ENCODE measurements at places on chromosomes 2 and 18.
A peak's percentile ranks its signal among the peaks of the same experiment; 100 is the strongest.

DNA sequence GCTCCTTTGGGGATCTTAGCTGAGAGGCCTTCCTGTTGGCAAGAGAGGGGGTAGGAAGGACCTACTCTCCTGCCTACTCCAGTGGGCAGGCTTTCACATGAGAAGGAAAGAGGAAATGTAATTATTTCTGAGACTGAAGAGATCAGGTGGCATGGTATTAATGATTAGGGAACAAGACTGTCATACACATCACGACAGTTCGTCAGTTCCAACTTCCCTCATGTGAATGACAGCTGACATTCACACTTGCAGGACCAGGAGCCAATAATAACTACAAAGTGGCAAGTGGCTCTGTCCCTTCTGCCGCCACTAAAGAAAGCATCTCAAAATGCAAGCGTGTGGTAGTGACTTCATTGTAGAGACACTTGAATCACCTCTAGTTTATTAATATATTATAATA lies 90.0 kb downstream of the ZCCHC2 start:
- peaks cover 8% of the 10 kb centered on the region for H3K4me1 ChIP-seq
- H3K27me3 ChIP-seq = peaks cover 42% of the 10 kb centered on the region
- no peak for DNase-seq
- no peak overlapping the region for H3K27ac ChIP-seq

GRCh38 chr2:240823449-240824336 lies 3.7 kb upstream of the KIF1A start:
- H3K27ac ChIP-seq = no peak overlapping the region
- peaks cover 72% of the 10 kb centered on the region for H3K27me3 ChIP-seq
- DNase-seq = no peak
- no peak overlapping the region for H3K4me3 ChIP-seq
- H3K36me3 ChIP-seq = no peaks in the 10 kb centered on the region
- H3K4me1 ChIP-seq = peaks cover 6% of the 10 kb centered on the region

DNA sequence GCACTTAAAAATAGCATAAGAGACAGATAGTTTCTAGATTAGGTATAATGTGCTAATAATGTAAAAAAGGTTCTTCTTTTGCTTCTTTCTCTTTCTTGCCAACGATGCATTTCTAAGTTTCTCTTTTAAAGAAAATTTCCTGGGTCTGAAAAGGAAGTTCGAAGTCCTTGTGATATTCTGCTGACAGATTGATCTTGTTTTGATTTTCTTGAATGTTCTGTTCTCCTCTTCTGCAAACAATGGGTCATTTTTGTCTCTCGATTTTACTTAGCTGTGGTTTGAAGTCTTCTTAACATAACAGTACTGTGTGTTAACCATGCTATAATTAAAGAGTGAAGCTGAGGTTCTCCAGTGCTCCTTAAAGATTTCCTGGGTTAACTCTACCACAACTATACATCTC lies 61.1 kb upstream of the ACYP2 start:
- H3K36me3 ChIP-seq = peaks cover 18% of the 10 kb centered on the region
- no peak overlapping the region for H3K4me3 ChIP-seq

DNA sequence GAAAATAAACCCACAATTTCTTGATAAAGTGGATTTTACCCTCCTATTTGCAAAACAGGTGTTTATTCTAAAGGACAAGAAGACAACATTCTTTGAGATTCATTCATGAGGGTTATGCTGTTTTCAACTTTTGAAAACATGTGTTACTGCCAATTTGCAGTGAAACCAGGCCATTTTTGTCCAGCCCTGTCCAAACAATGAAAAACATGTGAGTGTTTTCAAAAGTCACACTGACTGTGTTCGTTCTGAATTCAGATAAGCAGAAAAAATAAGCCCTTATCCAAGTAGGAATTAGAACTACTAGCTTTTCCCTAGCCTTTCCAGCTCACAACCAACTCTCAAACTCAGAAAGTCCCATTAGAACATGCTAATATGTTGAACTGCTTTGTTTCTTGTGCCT lies 148.1 kb upstream of the PID1 start:
- H3K4me1 ChIP-seq = no peaks in the 10 kb centered on the region
- no peak overlapping the region for H3K27ac ChIP-seq
- H3K27me3 ChIP-seq = no peaks in the 10 kb centered on the region
- H3K4me3 ChIP-seq = no peak overlapping the region
- DNase-seq = no peak

GRCh38 chr2:112821682-112822081 lies 14.9 kb downstream of the IL1B start:
- no peak overlapping the region for H3K4me3 ChIP-seq
- H3K4me1 ChIP-seq = peaks cover 10% of the 10 kb centered on the region
- DNase-seq = no peak
- H3K36me3 ChIP-seq = no peaks in the 10 kb centered on the region

- DNase-seq = no peak
- H3K4me3 ChIP-seq = no peak overlapping the region
- peaks cover 15% of the 10 kb centered on the region for H3K4me1 ChIP-seq
- H3K27ac ChIP-seq = no peak overlapping the region
- H3K36me3 ChIP-seq = no peaks in the 10 kb centered on the region
- peaks cover 37% of the 10 kb centered on the region for H3K27me3 ChIP-seq
These were observed 3.7 kb downstream of the BCL2 start for GRCh38 chr18:63315876-63316275.

DNA sequence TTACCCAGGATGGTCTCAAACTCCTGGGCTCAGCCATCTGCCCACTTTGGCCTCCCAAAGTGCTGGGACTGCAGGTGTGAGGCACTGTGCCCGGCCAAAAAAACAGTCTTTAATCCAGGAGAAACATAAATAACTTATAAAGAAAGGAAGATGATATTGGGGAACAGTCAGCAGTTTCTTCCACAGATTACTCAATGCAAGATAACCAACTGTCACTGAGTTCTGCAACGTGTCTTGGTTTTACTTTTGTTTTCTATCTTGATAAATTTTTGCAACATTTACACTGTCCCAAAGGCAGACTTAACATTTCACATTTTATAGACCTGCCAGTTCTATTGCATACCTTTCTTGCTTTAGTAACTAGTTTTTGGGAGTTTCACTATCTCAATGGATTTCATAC lies 71.1 kb downstream of the ANKRD44 start:
- H3K4me3 ChIP-seq = no peak overlapping the region
- no peaks in the 10 kb centered on the region for H3K4me1 ChIP-seq
- H3K27ac ChIP-seq = no peak overlapping the region
- DNase-seq = no peak
- no peaks in the 10 kb centered on the region for H3K36me3 ChIP-seq

- peaks cover 6% of the 10 kb centered on the region for H3K27me3 ChIP-seq
- no peak overlapping the region for H3K4me3 ChIP-seq
- H3K36me3 ChIP-seq = no peaks in the 10 kb centered on the region
- no peak for DNase-seq
These were observed 18.1 kb upstream of the SERPINB2 start for GRCh38 chr18:63869374-63869773.

DNA sequence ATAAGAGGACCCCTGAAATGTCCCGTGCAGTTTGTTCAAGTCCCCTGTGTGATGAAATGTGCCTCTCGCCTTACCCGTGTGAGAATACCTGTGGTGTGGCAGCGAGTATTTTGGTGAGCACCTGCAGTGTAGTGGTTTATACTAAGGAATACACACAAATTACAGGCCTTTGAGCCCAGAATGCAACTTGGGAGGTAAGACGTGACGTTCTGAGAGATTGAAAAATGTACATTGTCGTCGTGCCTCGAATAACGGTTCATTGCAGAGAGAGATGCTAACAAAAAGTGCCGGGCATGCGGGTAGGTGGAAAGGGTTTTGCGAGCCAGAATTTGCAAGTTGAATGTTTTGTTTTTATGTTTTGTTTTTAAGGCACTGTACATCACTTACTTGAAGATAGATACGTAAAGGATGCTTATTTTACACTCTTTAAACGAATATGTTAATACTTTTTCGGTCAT lies 867 bp downstream of the RBBP8 start:
- peak overlapping the region; percentile 77 for H3K4me3 ChIP-seq
- DNase-seq = no peak
- H3K27ac ChIP-seq = peak overlapping the region; percentile 89
- peaks cover 17% of the 10 kb centered on the region for H3K4me1 ChIP-seq

- H3K36me3 ChIP-seq = peaks cover 3% of the 10 kb centered on the region
- no peak overlapping the region for H3K4me3 ChIP-seq
- H3K4me1 ChIP-seq = peaks cover 10% of the 10 kb centered on the region
- H3K27ac ChIP-seq = no peak overlapping the region
- no peaks in the 10 kb centered on the region for H3K27me3 ChIP-seq
These were observed 161.0 kb downstream of the IRS1 start for GRCh38 chr2:226638576-226638975.

GRCh38 chr18:55323051-55323994 lies 264.7 kb downstream of the TCF4 start:
- peaks cover 27% of the 10 kb centered on the region for H3K4me1 ChIP-seq
- peaks cover 81% of the 10 kb centered on the region for H3K27me3 ChIP-seq
- H3K36me3 ChIP-seq = no peaks in the 10 kb centered on the region
- H3K4me3 ChIP-seq = no peak overlapping the region
- DNase-seq = no peak

- H3K4me3 ChIP-seq = no peak overlapping the region
- H3K27me3 ChIP-seq = peaks cover 6% of the 10 kb centered on the region
- no peak for DNase-seq
- H3K27ac ChIP-seq = no peak overlapping the region
These were observed 224.9 kb downstream of the INSIG2 start for GRCh38 chr2:118312969-118313756.

DNA sequence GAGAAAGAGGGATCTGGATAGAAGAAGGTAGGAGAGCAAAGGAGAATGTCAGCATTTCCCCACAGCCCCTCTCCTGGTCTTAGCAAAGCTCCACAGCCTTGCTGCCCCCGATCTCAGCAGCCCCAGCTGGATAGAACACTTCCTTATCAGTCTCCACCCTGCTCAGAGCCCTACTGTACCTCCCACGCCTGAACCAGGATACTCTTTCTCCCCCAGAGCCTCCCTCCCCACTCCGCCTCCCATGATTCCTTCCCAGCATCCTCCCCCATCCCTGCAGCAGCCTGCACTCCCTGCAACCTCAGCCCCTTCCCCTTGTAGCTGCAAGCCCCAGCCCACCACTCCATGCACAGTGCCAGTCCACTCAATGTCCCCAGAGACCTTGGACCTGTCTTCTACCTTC lies 25.8 kb downstream of the PLB1 start:
- no peak overlapping the region for H3K4me3 ChIP-seq
- DNase-seq = no peak
- peaks cover 48% of the 10 kb centered on the region for H3K27me3 ChIP-seq
- no peak overlapping the region for H3K27ac ChIP-seq
- H3K36me3 ChIP-seq = no peaks in the 10 kb centered on the region

- H3K36me3 ChIP-seq = peaks cover 2% of the 10 kb centered on the region
- no peaks in the 10 kb centered on the region for H3K27me3 ChIP-seq
- no peak for DNase-seq
- no peak overlapping the region for H3K27ac ChIP-seq
- no peaks in the 10 kb centered on the region for H3K4me1 ChIP-seq
These were observed 31.1 kb downstream of the KIF5C start for GRCh38 chr2:148906124-148906523.

GRCh38 chr2:174535757-174536703 lies 49.2 kb upstream of the GPR155 start:
- no peak overlapping the region for H3K27ac ChIP-seq
- H3K36me3 ChIP-seq = no peaks in the 10 kb centered on the region
- no peak for DNase-seq

DNA sequence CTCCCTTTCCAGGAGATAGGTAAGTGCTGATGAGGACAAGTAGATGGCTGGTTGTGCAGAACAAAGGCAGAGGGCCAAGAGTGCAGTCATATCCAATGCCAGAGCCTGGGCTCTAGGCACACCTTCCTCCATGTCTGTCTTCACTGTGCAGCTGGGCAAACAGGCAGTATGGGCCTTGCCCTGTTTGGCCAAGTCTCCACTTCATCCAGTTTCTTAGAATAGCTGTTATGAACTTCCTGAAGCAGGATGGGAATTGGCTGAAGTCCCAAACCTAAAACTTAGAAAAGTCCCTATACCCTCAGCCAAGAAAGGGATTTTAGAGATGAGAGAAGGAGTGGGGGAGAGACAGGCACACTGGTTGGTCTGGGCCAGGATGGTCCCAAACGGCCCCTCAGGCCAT lies 37.5 kb upstream of the CYP26B1 start:
- H3K36me3 ChIP-seq = peaks cover 7% of the 10 kb centered on the region
- no peak overlapping the region for H3K4me3 ChIP-seq
- H3K4me1 ChIP-seq = no peaks in the 10 kb centered on the region
- no peaks in the 10 kb centered on the region for H3K27me3 ChIP-seq
- H3K27ac ChIP-seq = no peak overlapping the region

DNA sequence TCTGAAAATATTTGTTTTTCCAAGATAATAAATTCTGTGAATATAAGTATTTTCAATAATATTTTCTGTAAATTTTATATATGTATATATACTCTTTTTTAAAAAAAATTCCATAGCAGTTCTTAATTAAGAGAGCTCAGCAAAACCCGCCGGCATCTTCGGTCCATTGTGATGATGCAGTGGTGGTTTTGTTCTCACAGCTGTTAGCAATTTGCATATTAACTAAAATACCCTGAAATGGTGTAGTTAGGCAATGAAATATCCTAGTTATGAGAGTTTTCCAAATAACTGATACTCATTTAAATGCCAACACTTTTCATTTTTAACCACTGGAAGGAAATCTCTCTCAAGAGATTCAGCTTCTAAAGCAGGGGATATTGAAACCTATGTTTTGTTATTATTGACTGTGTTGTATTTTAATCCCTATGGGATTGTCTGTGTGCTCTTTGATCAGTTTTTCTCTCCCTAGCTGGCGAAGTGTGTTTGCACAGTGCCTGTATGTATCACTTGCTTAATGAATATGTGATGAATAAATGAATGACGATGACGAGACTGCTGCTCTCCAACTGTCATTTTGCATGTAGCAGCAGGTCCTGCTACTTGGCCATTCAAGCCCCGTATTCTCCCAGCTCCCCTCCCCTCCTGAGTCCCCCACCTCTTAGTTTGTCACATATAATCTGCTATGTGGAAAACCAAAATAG lies 42.4 kb downstream of the PSMG2 start:
- no peak overlapping the region for H3K27ac ChIP-seq
- no peaks in the 10 kb centered on the region for H3K4me1 ChIP-seq
- DNase-seq = no peak
- H3K27me3 ChIP-seq = no peaks in the 10 kb centered on the region
- H3K4me3 ChIP-seq = no peak overlapping the region

- H3K4me3 ChIP-seq = no peak overlapping the region
- H3K36me3 ChIP-seq = peaks cover 8% of the 10 kb centered on the region
- no peak overlapping the region for H3K27ac ChIP-seq
- peaks cover 11% of the 10 kb centered on the region for H3K4me1 ChIP-seq
- H3K27me3 ChIP-seq = no peaks in the 10 kb centered on the region
These were observed 53.3 kb downstream of the LONRF2 start for GRCh38 chr2:100268986-100269385.

DNA sequence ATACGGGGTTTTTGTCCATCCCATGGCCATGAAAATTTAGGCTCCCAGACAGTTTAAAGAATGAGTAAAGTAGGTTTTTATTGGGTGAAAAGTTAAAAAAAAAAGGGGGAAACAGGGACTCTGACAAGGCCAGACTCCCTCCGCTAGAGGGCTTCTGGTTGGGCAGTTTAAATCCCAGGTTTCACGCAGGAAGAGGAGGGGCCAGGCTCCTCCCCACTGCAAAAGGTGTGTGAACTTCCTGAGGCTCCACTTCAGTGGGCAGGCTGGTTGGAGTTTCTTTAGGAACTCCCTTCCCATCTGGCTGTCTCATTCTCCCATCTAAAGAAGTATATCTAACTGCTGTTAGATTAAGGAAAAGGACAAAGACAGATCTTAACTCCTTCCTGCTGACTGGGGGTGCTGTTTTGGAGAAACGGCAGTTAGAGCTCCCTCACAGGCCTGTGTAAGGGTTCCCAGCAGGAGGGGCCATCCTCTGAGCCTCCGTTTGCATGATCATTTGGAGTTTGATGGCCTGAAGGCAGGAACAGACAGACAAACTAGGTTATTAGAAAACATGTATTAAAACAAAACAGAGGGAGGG lies 1160.7 kb downstream of the CNTNAP5 start:
- no peak overlapping the region for H3K4me3 ChIP-seq
- no peaks in the 10 kb centered on the region for H3K36me3 ChIP-seq
- no peaks in the 10 kb centered on the region for H3K4me1 ChIP-seq
- no peak for DNase-seq
- peak overlapping the region; percentile 72 for H3K27ac ChIP-seq
